ENCODE measurements at places on chromosomes 4 and X. TPM values are rescaled to one million over a fixed set of nuclear protein-coding genes. Genes with fewer than 3 reads are reported as not detected.

GRCh38 chr4:77852892-77853495, 9.6 kb upstream of the MRPL1 start:
- no peak for DNase-seq

The ALAS2 gene
- total RNA-seq, result 2.1 TPM

DNA sequence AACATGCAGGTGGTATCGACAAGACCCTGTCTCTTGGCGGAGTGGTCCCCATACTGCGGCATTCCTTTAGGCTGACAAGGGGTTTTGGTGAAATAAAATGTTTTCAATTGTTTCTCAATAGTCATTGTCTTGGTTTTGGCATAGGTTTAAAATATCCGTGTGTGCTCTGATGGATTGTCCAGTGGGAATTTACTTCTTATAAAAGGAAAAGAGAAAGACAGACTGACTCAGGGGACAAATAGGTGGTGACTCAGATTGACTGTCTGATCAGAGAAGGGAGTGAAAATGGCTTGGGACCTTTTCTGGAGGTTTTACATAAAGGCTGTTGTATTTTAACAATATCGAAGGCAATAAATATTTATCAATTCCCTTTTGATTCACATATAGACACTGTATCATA, 129.8 kb downstream of the SORBS2 start:
- no peak for DNase-seq

DNA sequence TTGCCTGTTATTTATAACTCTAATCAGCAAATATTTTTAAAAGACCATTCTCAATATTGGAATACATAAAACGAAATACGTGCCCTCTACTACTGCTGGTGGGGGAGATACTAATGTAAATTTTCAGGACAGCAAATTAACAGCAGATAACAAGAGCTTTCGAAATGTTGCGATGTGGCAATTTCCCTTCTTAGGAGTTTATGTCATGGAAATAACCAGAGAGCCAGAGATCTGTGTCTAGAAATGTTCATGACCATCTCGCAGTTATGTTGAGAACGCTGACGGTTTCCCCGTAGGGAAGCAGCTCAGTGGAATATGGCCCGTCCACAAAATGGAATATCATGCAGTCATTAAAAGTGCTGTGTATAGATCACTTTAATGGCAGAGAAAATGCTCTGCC, 238.4 kb upstream of the PSAPL1 start:
- DNase-seq, result no peak

DNA sequence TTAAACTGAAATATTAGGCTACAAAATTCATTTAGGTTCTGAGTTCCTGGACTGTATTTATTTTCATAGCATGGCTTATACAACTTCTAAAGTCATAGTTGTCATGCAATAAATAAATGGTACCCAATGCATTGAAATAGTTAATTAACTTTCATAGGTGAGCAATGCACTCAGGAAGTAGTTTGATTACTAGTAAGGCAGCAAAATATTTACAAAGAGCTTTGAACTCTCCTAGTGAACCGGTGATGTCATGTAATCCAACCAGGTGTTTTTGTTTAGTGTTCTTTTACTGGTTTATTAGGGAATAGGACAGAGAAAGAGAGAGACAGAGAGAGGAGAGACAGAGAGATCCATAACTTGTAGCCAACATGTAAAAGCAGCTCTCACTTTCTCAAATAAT, 228.6 kb upstream of the CTSO start:
- DNase-seq, result no peak

- DNase-seq, result no peak
Observed at GRCh38 chrX:17025621-17026302, 79.3 kb downstream of the REPS2 start.

DNA sequence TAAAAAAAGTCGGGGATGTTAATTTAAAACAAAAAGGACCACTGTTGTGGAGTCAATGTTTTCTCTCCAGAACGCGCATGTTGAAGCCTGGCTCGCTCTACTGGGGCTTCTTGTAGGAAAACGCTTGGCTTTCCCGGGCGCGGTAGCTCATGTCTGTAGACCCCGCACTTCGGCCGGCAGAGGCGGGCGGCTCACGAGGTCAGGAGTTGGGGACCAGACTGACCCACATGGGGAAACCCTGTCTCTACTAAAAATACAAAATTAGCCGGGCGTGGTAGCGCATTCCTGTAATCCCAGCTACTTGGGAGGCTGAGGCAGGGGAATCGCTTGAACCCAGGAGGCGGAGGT, 15.6 kb downstream of the NELFA start:
- DNase-seq, result no peak

GRCh38 chr4:82217986-82218715, 155.6 kb downstream of the HNRNPD start:
- no peak for DNase-seq

- no peak for DNase-seq
Observed at GRCh38 chrX:7062276-7062675, 85.2 kb upstream of the STS start.

The FAM47A gene
- not detected for total RNA-seq

The MAB21L2 gene
- not detected for total RNA-seq

- no peak for DNase-seq
Observed at GRCh38 chr4:22021106-22021505, 72.5 kb upstream of the KCNIP4 start.

The UGT2B11 gene
- total RNA-seq, result not detected

DNA sequence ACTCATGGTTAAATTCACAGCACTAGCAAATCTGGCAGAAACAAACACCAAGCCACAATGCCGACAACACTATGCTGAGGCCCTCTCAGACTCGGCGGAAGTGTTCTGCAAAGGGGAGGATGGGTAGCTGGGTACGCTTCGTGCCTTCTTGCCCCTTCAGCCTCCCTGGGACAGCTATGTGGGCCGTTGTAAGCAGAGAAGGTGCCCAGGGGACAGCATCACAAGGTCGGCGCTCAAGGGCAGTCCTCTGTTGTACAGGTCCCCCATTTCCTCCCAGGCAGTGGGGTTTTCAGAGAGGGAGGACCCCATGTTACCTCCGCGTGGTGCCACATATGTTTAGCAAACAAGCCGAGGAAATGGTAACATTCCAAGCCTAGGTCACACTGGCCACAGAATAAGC, 173.6 kb downstream of the AFAP1 start:
- DNase-seq, result no peak

The LINC00632 gene
- 228 TPM for total RNA-seq

DNA sequence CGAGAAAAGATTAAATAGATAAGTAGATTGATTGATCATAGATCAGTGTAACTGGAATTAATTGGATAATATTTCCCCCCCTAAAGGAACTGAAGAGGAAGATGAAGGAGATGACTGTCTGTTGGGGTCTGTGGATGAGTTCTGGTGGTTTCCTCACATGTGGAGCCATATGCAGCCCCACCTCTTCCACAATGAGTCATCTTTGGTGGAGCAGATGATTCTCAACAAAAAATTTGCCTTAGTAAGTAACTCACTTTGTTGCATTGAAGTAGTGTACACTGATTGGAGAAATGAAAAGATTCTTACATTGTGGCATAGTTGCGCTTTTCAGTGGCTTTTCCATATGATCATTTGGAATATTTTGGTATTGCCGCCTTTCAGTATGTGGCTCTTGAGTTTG, 80.4 kb downstream of the NDST3 start:
- no peak for DNase-seq

- no peak for DNase-seq
Observed at GRCh38 chrX:69089203-69089602, 76.0 kb downstream of the PJA1 start.

- peak; percentile 84 for DNase-seq
Observed at GRCh38 chrX:65034668-65035445, 58.6 kb upstream of the ZC4H2 start.

- DNase-seq, result no peak
Observed at GRCh38 chr4:1542516-1543320, 136.5 kb upstream of the NKX1-1 start.

DNA sequence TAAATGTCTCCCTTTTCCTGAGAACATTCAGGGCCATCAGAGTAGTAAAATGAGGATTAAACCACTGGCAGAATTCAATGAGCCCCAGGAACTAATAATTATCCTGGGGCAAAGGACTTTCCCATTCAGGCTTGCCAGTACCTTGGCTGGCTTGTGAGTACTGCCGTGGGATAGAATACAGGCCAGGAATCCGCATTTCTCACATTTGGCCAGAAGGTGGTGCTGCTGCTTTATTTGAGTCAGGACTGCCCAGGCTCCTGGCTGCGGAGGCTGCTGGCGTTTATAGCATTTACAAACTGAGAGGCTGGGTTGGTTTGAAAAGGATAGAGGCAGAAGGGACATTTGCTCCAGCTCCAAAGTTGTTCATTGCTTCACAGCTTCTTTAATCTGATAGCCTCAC, 91.4 kb downstream of the RTL9 start:
- peak; percentile 73 for DNase-seq

The SPANXN4 gene
- not detected for total RNA-seq

- no peak for DNase-seq
Observed at GRCh38 chr4:23614284-23614892, 275.5 kb downstream of the PPARGC1A start.

- DNase-seq, result no peak
Observed at GRCh38 chr4:99947190-99947578, 766 bp upstream of the DNAJB14 start.

DNA sequence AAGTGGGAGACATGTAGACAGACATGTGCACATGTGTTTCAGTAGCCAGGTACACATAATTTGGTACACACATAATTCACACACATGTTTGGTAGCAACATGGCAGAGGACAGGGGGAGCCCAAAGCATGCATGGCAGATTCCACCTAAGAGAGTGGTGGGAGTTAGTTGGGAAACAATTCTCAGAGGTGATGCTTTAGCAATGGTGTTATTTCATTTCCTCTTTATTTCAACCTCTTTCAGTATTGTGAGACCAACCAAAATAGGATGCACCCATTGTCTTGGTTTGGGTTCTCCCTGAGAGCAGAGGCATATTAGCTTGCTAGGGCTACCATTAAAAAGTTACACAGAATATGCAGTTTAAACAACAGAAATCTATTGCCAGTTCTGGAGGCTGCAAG, 92.2 kb upstream of the ANXA3 start:
- no peak for DNase-seq

- DNase-seq, result no peak
Observed at GRCh38 chr4:38151873-38152272, 191.7 kb downstream of the PTTG2 start.

DNA sequence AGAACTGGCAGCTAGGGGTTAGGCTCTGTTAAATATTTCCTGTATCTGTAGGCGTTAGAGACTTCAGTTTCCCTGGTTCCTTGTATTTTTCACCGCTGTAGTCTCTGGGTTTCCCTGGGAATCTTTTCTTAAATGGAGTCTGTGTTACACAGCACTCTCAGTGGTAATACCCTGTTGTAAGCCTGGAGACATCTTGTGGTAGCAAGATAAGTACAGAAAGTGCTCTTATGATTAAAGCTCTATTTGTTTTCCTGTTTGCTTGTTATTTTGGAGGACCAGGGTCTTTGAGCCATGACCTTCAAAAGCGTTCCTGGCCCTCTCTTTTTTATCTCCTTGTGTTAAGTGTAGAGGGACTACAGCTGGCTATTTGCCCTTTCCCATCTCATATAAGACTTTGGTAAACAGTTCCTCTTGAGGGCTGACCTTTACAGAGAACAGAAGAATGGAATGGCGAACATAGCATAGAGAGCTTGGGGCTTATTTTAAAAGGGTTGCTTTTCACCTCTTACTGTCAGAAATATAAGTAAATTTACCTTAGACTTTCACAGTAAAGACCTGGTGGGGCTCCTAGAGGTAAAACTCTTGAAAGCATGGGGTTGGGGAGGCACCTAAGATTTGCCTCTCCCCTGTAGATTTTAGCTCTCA, 782.5 kb downstream of the FAT4 start:
- DNase-seq, result no peak

DNA sequence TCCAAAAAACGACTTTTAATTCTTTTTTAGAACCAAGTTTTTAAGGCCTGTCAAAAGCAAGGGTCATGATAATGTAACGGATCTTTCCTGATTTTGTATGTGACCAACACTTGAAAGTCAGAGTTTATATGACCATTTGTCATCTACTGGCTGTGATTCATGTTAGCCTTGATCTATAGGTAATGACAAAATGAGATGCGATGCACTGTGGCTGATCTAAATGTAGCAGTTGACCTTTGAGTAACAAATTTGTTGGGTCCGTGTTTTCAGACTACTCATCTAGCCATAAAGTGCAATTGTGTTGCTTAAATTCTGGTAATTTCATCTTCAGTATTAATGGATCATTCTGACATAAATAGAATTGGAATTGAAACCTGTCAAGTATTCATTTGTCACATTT, 202.5 kb downstream of the PCDH7 start:
- no peak for DNase-seq

- DNase-seq, result no peak
Observed at GRCh38 chrX:133645977-133646718, 230.9 kb upstream of the GPC4 start.

- peak; percentile 73 for DNase-seq
Observed at GRCh38 chr4:5050520-5051277, 581 bp upstream of the STK32B start.

GRCh38 chrX:35166023-35166422, 223.4 kb downstream of the FAM47B start:
- DNase-seq, result no peak

DNA sequence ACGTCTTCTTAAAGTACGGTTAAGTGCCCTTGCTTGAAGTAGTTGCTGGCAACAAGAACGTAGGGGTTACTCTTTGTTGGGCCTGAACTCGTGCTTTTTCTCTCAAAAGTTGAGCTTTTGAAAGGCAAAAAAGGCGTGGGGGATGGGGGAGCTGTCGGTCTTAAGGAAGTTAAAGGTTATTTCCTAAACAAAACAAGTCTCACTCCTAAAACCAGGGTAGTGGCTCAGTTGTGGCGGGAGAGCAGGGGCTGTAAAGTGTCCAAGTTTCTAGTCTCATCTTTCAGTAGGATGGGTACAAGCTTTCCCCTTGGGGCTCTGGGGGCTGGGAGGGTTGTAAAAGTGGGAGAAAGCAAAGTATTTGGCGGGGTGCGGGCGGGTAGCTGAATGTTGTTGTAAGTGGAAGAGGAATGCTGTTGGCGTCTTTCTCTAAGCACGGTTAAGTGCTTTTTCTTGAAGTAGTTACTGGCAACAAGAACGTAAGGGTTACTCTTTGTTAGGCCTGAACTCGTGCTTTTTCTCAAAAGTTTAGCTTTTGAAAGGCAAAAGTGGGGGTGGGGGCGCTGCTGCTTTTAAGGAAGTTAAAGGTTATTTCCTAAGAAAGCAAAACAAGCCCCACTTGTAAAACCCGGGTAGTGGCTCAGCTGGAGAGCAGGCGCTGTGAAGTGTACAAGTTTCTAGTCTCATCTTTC, 904 bp upstream of the WDR1 start:
- DNase-seq, result peak; percentile 44

GRCh38 chrX:109635146-109635545, 10.2 kb upstream of the KCNE5 start:
- DNase-seq, result no peak

- DNase-seq, result no peak
Observed at GRCh38 chr4:106502106-106502699, 133.6 kb upstream of the GIMD1 start.

The XPNPEP2 gene
- 3.5 TPM for total RNA-seq

Measured in uterus (tissue), 4 donors.